ENCODE measurements at places on chromosomes 2 and 18.

DNA sequence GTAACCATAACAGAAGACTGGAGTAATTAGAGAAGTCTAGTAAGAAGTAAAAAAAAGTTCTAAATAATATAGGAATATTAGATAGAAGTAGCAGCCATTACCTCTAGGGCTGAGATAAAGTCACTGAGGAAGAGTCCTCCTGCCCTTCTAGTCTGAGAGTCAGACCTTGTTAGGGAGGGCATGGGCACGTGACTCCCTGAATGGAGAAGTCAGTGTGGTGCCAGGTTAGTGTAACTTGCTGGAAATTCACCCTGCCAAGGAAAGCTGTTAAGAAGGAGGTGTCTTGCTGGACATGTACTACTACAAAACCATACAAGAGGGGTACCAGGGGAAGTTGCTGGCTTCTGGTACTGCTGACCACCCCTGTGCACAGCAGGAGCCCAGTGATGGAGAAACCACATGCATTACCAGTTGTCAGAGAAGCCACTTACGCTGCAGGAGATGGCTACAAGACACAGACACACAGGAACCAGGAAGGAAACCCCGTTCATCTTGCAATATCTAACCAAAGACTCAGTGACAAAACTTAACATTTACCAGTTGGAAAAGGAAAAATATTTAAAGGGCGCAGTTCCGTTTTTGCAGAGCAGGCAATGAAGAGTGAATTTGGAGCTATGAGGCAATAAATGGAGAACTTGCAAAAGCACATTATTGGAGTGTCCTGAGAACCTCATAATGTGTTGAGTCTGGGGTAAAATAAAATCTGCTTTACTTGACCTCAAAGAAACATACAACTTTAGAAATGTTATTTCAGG, 77.2 kb upstream of the TLK1 start:
- DNase-seq = no peak

GRCh38 chr2:10944799-10945198, 33.1 kb downstream of the KCNF1 start:
- no peak for DNase-seq

DNA sequence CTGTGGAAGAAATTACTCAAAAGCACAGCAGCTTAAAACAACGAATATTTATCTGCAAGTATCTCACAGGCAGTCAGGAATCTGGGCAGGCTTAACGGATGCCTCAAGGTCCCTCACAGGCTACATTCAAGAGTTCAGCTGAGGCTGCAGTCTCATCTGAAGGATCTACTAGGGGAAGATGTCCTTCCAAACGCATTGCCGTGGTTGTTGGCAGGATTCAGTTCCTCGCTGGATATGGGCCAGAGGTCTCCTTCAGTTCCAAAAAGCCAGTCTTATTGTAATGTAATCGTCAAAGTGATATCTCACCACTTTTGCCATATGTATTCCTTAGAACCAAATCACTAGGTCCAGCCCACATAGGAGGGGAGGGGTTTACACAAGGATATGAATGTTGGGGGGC, 98.2 kb upstream of the EPAS1 start:
- DNase-seq = no peak

DNA sequence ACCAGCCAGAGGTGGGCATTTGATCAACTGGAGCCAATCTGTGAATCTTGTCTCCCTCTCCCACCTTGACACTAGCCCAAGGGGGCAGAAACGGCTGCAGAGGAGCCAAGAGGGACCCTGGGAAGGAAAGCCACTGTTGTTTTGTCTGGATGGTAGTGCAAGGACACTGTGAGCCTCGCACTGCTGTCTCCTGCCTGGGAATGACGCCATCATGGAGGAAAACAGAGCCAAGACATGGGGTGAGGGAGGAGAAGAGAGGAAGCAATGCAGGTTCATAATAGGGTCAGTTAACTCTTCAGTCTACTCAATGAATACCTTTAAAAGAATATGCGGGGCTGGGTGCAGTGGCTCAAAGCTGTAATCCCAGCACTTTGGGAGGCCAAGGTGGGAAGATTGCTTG, 231.1 kb upstream of the AGAP1 start:
- no peak for DNase-seq

- no peak for DNase-seq
Observed at GRCh38 chr2:215423234-215423633, 12.6 kb downstream of the FN1 start.

DNA sequence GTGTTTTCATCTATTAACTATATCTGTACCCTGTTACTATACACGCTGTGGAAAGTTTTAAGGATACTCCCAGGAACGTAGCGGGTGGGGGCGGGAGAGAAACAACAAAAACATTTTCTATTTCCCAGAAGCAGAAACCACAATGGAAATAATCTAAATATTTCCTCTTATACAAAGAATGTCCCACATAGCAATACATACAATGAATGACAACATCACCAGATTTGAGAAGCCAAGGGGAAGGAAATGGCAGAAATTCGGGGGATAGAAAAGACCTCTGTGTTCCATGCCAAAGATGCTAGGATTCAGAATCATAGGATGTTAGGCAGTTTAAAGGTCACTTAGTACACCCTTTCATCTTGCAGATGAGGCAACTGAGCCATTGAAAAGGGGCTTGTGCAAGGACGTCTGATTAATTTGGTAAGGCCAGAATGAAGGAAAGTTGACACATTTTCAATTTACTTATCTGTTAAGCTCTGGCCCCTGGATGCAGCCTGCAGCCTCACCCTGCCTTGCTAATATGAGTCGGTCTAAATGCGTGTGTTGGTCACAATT, 41.1 kb upstream of the SCYGR1 start:
- no peak for DNase-seq

- no peak for DNase-seq
Observed at GRCh38 chr18:25795213-25795612, 295.2 kb downstream of the SS18 start.

GRCh38 chr18:24231773-24232735, 93.2 kb downstream of the CABYR start:
- no peak for DNase-seq

GRCh38 chr18:39596891-39597290, 2031.3 kb upstream of the CELF4 start:
- DNase-seq = no peak
